ENCODE measurements at places on chromosomes 16 and 17.

DNA sequence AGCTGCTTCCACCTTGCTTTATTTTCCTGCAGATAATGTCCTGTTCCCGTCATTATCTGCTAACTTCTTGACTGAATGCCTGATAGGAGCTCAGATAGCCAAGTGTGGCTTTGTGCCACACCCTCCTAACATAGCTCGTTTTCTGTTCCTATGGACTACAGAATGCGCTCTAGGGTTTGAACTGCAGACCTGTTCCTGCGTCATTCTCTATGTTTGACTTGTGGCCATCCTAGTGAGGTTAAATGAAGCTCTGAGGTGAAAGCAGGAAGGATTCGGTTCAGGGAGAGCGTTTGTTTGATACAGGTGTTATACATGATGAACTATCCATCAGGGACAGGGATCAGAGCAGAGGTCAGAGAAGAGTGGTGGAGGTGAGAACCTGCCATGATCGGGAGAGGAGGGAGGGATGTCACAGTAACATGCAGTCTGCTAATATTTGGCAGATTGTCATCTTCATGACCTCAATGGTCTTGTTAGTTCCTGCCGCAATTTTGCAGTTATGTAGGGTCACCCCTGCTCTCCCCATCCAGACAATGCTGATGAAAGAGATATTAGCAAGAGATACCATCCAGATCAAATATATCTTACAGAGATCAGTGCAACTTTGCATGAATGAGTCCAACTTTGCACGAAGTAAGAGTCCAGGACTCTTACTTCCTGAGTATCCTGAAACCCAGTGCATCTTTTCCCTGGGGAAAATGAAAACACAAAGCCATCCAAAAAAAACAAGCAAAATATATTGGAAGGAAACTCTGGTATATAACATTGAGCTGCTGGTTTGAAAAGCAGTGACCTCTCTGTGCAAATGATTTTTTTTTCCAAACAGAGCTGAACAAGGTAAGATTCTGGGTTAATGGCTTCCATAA lies 32.8 kb downstream of the MPHOSPH6 start:
- DNase-seq: peak; percentile 14

DNA sequence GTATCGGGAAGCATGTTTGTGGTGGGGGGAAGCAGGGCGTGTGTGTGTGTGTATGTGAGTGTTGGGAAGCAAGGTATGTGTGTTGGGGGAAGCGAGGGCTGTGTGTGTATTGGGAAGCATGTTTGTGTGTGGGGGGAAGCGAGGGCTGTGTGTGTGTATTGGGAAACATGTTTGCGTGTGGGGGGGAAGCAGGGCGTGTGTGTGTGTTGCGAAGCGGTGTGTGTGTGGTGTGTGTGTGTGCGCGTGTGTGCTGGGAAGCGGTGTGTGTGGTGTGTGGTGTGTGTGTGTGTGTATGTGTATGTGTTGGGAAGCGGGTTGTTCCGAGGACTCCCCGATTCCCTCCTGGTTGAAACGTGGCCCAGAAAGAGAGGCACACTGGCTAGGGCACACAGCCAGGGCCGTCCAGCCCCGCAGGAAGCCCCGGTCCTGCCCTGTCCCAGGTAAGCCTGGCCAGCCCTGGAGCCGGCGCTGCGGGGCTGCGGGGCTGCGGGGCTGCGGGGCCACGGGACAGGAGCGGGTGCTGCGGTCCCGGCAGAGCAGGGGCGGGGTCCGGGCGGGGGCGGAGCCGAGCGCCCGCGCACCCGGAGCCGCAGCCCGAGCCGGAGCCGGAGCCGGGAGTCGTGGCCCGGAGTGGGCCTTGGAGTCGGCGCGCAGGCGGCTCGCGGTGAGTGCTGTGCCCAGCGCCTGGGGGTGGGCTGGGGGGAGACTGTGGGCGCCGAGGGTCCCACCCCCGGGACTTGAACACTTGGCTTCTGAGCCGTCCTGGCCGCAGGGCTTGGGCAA lies at the start of gene NOD2:
Gene NOD2, plus strand, starts transcription at position 608 of the 783 bp plus-strand sequence. CDS start 5,890 bp downstream, outside the sequence.
- peak; percentile 23 for DNase-seq

DNA sequence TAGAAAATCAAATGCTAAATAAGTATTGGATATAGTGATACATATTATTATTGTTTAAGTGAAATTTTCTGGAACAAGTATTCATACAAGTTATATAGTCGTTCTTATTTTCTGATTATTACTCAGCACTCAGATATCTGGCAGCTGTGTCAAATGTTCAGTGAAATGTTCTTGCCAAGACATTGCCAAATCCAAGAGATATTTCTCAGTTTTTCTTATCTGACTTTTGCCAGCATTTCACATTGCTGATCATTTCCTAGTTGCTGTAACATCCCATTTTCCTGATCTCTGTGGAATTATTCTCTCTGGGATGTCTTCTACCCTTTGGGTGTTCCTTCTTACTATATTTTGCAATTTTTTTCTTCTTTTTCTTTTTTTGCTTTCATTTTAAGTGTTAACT lies 262.3 kb downstream of the KIF2B start:
- no peak for DNase-seq

GRCh38 chr16:12225255-12225654 lies 248.7 kb downstream of the SNX29 start:
- no peak for DNase-seq

- no peak for DNase-seq
Measured at GRCh38 chr16:65521633-65522328, 399.9 kb upstream of the CDH11 start.

DNA sequence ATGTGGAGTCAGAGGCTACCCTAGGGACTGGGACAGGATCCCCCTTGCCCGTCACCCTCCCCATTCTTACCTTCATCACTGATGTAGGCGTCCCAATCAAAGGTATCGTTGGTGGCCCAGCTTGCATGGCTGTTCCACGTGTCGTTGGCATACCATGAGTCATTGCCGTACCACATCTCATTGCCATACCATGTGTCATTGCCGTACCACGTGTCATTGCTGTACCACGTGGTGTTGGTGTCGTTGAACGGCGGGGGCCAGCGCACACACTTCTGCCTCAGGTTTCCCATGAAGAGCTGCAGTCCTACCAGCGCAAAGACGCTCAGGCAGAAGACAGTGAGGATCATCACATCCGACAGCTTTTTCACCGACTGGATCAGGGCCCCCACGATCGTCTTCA lies 4.8 kb downstream of the SCN4A start:
- DNase-seq: no peak

DNA sequence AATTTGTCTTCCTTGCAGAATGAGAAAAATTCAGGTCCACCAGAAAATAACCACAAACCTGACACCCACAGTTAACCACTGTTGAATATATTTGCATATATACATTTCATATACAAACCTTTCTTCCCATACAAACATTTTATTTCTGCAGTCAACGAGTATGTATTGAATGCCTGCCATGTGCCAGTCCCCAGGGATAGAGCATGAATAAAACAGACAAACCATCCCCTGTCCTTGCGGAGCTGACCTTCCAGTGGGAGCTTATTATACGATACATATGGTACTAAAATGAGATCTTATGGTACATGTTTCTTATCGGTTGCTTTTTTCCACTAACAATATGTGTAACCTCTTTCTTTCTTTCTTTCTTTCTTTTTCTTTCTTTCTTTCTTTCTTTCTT lies 116.7 kb downstream of the PITPNC1 start:
- no peak for DNase-seq

DNA sequence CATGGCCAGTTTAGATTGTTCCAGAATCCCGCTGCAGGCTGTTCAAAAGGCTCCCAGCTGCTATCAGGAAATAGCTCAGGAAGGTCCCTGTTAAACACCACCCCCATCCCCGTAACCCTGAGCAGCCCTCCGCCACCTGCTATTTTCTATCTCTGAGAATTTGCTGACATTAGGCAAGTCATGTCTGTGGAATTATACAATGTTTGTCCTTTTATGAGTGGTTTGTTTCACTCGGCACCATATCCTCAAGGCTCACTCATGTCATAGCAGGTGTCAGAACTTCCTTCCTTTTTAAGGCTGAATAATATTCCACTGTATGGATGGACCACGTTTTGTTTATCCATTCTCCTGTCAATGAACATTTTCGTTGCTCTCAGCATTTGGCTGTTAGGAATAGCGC lies 164.3 kb upstream of the FOXF1 start:
- peak; percentile 61 for DNase-seq

- DNase-seq: peak; percentile 25
Measured at GRCh38 chr16:14629612-14629918, 495 bp downstream of the PARN start.
